ENCODE measurements at places on chromosomes 6 and 20.

GRCh38 chr20:20808016-20808415 lies 95.6 kb upstream of the RALGAPA2 start:
- no peak for DNase-seq

DNA sequence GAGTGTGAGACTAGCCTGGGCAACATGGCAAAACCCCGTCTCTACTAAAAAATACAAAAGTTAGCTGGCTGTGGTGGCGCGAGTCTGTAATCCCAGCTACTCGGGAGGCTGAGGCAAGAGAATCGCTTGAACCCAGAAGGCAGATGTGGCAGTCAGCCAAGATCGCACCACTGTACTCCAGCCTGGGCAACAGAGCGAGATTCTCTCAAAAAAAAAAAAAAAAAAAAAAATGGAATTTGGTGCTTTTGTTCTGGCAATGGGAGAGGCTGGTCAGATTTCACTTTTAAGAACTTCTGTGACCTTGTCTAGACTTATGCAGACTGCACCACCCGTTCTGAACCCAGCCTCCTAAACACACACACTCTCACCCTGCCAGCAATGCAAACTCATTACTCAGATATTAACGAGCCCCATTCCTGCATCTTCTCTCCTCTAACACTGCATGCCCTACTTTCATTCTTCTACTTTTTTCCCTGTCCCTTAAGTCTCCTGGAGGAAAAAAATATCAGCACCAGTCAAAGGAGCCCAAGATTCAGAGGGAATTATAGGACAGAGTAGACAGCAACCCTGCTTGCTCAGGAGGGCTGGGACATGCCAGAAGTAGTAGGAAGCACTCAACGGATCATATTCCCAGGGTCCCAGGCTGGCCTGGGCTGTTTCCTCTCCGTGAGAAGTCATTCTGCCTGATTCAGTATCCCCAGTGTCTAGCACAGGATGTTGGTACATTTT lies 4.4 kb downstream of the MOCS1 start:
- DNase-seq, result no peak

DNA sequence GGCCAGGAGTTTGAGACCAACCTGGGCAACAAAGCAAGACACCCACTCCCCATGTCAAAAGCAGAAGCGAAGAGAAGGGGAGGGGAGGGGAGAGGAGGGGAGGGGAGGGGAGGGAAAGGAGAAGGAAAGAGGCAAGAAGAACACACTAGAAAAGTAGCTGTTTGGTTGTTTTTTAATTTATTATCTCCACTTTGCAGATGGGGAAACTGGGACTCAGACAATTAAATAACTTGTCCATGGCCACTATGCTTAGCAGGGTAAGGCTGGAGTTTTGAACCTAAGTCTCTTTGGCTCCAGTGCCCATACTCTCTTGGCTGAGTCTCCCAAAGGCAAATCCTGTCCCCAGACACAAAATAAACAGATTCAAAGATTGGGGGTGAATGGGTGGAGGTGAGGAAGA lies 12.4 kb upstream of the GHRH start:
- no peak for DNase-seq

GRCh38 chr20:9025643-9026042 lies 43.2 kb upstream of the PLCB4 start:
- DNase-seq, result no peak

GRCh38 chr6:109318328-109318876 lies 63.9 kb downstream of the CD164 start:
- DNase-seq, result no peak

DNA sequence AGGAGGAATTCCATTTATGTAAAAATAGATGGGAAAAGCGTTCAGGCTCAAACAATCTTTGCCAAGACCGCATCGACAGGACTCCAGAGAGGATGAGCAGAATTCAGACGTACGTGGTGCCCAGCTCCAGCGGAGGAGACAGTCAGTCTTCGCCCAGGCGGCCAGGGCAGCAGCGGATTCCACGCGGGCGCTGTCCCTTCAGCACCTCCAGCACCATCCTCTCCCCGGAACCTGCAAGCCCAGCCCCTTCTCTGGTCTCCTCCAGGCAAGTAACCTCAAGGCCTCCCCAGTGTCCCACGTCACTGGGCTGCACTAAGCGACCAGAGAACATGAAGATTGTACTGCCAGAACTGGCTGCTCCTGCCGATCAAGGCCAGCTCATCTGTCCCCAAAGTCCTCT lies 2.8 kb upstream of the KCNQ2 start:
- no peak for DNase-seq

DNA sequence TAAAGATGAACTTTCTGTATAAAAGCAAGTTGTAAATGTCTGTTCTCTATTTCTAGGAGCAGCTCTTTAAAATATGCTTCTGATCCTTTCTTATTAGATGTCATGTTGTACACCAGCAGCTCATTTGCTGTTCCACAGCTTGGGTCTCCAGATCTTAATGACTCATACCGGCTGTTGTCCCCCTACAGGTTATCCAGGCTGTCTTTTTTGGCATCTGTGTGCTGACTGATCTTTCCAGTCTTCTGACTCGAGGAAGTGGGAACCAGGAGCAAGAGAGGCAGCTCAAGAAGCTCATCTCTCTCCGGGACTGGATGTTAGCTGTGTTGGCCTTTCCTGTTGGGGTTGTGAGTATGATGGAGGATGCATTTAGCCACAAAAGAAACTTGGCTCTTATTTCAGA lies 76.0 kb downstream of the AIG1 start:
- no peak for DNase-seq

DNA sequence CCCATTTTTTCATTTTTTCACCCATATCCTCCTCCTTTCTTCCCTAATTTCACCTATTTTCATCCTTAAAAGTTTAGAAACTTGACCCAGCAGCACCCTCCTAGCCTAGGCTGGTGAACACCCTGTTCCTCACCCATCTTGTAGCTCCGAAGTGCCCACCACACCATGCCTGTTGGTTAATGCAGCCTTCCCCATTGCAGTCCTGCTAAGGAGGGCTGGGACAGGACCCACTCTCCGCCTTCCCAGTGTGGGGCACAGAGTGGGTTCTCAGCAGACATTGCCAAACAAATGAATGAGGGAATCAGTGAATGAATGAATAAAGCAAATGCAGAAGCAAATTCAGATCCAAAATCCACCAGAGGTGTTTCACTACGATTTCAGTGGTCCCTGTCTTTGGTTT lies 45.7 kb downstream of the CTCFL start:
- DNase-seq, result no peak

GRCh38 chr6:136077834-136078576 lies 172.1 kb downstream of the MTFR2 start:
- no peak for DNase-seq

- DNase-seq, result no peak
Measured at GRCh38 chr6:131828080-131828479, 20.3 kb downstream of the ENPP1 start.

DNA sequence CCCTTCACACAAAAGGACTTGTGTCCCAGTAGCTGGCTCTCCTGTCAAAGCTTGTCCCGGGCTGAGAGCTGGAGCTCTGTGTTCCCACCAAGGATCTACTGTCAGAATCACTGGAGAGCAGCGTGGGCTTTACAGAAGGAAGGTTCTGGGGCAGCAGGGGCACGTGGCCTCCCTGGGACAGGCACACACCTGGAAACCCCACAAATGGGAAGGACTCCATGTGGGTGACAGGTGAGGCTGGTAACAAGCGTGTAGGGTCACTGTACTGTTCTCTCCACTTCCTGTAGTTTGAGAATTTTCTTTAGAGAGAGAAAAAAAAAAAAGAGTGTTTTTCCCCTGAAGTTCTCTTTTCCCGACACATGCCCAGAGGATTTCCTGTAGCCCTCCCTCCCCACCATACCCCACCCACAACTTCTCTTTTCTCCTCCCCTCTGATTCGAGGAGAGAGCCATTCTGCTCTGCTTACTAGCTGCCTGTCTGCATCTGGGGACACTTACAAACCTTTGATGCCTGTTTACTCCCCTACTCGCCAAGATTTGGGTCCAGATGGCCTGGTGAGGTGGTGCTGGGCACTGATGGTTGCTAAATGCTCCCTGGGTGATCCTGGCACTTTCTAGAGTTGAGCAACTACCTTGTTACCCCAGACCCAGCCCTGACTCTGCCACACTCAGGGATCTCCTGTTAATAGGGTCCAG lies 84.1 kb upstream of the SIRPA start:
- no peak for DNase-seq

DNA sequence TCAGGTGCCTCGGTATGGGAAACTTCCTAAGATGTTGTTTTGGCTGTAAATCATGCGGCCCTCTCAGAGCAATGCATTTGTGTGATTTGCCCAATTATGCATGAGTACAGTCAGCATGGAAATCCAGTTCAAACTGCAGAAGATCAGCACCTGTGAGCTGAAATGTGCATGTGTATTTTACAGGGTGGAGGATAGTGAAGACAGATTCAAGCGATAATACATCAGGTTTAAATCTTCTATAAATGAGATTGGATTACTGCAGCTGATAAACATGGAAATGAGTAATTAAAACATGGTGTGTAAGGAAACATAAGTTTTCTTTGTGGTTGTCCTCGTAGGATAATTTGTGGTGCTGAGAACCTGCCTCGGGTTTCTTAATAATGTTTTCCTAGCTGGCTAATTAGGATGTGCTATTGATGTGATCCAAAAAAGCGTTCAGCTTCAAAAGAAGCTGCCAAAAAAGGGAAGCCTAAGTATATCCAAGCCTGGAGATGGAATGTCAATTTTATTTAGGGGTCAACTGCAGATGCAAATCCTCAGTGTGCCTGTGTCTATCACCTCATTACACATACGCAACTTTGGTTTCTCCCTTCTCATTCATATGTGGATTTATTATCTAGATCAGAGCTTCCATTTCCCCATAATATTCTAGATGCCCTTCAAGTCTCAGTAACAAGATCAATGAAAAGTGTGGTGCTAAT lies 117.1 kb upstream of the CCDC28A start:
- DNase-seq, result no peak

All from stimulated activated CD4-positive, alpha-beta T cell treated with anti-CD3 and anti-CD28 coated beads, Interleukin-12 subunit alpha, Interleukin-12 subunit beta, amount 100 ng/mL, for 24 hours (primary cell).